Activated naive CD8-positive, alpha-beta T cell treated with anti-CD3 and anti-CD28 coated beads, Interleukin-2, amount 10 ng/mL, durations not matched to agents 7 days and 5 days (primary cell): ENCODE measurements at places on chromosomes 7 and 10.

- no peak for DNase-seq
Measured at GRCh38 chr10:26227786-26228185, 11.2 kb downstream of the GAD2 start.

GRCh38 chr10:61903221-61903927, 1.9 kb downstream of the ARID5B start:
- peak; percentile 83 for DNase-seq

DNA sequence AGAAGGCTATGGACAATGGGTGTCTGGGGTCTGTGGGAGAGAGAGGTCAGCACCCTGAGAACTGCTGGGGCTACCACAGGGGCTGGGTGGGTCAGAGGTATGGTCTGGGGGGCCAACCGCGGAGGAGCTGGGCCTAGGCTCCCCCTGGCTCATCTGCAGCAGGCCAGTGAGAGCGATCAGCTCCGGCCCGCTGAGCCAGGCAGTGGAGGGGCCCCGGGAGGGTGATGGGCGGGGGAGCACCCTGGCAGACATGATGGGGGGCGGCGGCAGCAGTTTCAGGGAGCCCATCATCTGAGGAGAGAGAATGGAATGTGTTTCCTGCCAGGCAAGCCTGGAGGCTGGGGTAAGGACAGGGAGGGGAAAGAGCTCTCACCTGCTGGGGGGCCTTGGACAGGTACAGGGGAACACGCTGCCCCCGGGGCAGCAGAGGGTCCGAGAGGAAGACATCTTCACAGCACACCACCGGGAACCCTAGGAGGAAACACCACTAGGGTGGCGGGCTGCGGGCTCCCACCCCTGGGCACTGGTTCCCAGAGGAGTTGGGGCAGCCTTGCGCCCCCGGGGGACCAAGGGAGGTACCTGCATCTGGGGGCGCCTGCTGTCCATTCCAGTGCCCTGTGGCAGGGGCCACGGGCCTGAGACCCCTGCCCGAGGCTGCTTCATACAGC, 1.3 kb downstream of the SAP25 start:
- DNase-seq: no peak

DNA sequence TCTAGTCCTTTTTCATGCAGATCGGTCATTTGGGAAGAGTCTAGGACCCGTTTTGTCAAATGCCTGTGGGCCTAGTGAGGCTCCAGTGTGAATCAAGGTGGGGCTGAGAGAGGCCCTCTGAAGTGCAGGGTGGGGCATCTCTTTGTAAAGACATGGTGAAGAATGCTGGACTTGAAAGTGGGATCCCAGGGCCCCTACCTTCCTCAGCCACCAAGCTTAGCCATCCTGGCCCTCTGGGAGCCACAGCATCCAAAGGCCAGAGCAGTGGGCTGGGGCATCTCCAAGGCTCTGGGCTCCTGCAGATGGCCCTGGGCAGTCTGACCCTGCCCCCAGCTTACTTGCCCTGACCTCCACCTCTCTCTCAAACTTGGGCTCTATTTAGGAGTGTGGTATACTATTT, 78.5 kb downstream of the ADCY1 start:
- DNase-seq: no peak

DNA sequence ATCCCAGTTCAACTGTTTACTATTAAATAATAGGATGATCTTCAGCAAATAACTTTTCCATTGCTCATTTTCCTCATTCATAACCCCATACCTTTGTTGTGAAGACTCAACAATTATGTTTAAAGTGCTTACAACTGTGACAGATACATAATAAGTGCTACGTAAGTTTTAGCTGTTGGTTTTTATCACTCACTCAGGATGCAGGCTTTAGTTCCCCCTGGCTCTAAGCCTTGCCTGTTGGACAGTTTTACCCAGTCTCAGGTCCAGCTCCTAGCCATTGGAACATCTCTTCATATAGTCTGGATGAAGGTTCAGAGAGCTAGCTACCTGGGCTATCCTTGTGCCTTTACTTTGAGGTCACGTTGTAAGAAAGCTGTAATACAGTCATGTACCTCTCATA, 353.2 kb downstream of the CRPPA start:
- no peak for DNase-seq

DNA sequence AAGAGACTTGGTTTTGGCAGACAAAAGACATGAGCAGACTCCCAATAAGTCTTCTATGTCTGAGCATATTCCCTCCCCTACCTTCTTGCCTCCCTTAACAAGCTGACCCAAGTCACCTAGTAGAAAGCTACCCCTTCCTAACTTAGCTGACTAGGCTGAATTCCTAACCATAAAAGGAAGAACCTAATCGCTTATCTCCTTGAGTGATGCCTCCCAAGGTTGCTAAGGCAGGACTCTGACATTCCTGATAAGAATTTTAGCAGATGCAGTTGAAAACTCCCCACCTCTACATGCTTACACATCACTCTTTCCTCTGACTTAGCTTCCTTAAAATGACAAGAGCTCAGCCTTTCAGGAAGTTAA, 704.7 kb upstream of the MBL2 start:
- DNase-seq: no peak

DNA sequence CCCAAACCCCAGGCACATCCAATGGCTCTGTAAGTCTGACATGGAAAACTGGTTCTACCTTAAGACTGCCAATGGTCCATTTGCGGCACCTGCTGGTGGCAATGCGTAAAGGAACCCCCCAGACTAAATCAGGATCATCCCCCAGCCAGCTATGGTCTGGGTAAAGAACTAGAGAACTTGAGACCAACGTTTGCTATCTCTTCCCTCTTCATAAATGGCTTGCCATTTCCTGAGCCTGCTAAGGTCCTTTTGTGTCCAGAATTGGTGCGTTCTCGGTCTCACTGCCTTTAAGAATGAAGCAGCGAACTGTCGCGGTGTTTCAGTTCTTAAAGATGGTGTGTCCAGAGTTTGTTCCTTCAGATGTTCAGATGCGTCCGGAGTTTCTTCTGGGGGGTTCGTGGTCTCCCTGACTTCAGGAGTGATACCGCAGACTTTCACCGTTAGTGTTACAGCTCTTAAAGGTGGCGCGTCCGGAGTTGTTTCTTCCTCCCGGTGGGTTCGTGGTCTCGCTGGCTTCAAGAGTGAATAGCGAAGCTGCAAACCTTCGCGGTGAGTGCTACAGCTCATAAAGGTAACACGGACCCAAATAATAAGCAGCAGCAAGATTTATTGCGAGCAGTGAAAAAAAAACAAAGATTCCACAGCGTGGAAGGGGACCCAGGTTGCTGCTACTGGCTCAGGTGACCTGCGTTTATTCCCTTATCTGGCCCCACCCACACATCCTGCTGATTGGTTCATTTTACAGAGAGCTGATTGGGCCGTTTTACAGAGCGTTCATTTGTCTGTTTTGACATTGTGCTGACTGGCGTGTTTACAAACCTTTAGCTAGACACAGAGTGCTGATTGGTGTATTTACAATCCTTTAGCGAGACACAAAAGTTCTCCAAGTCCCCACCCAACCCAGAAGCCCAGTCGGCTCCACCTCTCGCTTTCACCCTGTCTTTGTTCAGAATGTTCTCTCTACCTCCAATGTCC, 95.4 kb downstream of the ELMO1 start:
- DNase-seq: peak; percentile 68

- DNase-seq: no peak
Measured at GRCh38 chr7:103888603-103889153, 100.8 kb downstream of the RELN start.
